ENCODE measurements at places on chromosomes 5 and 9.

GRCh38 chr9:35177520-35177919 is 15.7 kb downstream of the UNC13B start:
- no peak for DNase-seq

DNA sequence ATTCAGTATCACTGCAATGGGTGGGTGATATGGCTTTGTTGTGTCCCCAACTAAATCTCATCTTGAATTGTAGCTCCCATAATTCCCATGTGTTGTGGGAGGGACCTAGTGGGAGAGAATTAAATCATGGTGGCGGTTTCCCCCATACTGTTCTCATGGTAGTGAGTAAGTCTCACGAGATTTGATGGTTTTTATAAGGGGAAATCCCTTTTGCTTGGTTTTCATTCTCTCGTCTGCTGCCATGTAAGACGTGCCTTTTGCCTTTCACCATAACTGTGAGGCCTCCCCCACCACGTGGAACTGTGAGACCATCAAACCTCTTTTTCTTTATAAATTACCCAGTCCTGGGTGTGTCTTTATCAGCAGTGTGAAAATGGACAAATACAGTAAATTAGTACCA is 9.5 kb upstream of the NANS start:
- DNase-seq, result no peak

DNA sequence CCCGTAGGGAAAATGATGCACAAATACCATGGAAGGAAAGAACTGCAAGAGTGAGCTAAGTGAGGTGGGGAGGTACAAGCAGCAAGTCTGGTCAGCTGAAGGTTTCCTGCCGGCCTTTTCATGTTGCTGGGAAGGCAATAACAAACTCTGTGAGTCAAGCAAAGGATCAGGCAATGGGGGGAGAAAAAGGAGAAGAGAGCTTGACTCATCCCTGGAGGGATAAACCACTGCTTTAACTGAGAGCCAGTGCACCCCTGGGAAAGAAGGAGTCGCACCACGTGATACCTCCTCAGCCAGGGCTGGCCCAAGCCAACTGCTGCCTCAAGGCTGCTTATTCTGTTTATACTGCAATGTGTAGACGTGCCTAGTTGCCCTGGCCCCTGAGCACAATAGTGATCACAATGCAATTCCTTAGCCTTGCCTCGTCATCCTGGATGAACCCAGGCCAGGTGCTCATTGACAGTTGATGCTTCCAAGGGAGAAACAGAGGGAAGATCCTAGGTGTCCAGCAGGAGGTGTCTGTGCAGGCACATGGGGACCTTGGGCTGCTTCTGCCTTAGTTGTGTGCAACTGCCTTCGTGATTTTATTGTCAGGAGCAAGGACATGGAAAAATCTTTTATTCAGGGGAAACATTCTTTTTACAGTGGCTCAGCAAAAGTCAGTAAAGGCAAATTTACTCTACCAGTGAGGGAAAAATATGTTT is 203.0 kb upstream of the TUT7 start:
- peak; percentile 42 for DNase-seq

- no peak for DNase-seq
These were observed 249.5 kb upstream of the PTGER4 start for GRCh38 chr5:40430101-40430710.

DNA sequence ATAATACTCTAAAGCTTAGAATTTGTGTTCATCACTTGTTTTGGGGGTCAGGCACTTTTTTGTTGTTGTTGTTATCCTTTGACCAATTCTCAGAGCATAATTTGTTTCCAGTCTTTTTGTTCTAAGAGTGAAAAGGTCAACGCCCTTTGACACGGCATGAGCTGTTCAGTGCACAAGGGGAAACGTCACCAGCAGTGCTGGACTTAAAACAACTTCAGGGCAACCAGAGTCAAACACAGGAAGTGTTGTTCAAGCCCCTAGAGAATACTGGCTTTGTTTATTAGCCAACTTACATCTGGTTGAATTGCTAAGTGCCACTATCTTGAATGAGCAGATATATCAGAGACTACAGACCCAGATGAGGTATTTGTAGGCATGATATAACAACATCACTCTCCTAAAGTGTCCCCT is 368.9 kb downstream of the TMEM161B start:
- DNase-seq, result no peak

DNA sequence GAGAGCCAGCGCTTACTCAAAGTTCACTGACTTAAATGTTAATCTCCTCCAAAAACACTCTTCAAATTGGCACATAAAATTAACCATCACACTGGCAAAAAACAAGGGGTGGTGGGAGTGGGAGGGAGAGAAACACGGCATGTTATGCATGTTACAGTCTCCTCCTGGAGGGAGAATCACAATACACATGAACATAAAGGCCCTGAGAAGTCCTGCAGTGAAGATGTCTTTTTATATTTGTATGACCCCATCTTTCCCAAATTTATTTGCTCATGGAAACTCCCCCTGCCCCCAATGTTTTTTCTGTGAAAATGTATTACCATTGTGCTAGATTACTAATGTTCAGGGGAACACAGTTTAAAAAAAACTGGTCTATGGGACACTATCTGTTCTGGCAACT is 37.8 kb upstream of the ANKH start:
- DNase-seq, result no peak

DNA sequence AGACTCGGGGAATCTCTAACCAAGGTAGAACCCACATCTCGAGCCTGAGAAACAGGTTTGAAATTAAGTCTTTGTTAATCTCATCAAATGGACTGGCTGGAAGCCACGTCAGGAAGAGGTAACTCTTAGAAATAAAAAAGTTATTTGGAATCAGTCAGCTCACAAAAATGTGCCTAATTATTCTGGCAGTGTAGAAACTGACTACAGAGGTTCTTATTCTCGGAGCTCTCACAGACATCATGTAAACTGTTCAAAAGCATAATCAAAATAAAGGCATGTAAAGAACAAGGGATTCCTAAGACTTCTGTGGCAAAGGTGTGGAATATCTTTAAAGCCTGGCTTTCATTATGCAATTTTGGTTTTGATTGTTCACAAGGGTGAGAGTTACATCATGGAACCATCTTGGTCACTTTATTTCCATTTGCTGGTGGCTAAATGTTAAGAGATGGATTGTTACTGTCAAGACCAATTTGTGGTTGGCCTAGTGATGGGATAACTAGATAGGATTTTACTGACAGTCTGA is 85.1 kb downstream of the OTULIN start:
- DNase-seq, result no peak

- no peak for DNase-seq
These were observed 145.3 kb upstream of the ADCY2 start for GRCh38 chr5:7250611-7251010.

GRCh38 chr9:133994353-133995011 is 2.4 kb upstream of the VAV2 start:
- DNase-seq, result peak; percentile 71

GRCh38 chr5:131328536-131329285 is 64.9 kb downstream of the CDC42SE2 start:
- peak; percentile 58 for DNase-seq

- DNase-seq, result peak; percentile 43
These were observed 191.7 kb upstream of the NR3C1 start for GRCh38 chr5:143594902-143595818.

GRCh38 chr9:107141967-107142366 is 141.1 kb upstream of the RAD23B start:
- peak; percentile 39 for DNase-seq

- DNase-seq, result no peak
These were observed 250.5 kb upstream of the PDE4D start for GRCh38 chr5:60143942-60144549.

DNA sequence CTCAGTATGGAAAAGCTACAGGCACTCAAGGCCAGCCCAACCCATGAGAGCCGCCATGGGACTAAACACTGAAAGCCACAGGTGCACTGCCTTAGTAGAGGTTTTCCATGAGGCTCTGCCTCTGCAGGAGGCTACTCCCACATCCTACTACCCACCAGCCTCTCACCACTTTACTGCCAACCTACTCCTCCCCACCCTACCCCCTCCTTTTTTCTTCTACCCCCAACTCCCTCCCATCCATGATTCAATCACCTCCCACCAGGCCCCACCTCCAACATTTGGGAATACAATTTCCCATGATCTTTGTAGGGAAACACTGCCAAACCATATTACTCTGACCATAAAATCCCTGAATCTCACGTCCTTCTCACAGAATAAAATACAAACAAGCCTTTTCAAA is 101.6 kb upstream of the CTSV start:
- DNase-seq, result no peak

DNA sequence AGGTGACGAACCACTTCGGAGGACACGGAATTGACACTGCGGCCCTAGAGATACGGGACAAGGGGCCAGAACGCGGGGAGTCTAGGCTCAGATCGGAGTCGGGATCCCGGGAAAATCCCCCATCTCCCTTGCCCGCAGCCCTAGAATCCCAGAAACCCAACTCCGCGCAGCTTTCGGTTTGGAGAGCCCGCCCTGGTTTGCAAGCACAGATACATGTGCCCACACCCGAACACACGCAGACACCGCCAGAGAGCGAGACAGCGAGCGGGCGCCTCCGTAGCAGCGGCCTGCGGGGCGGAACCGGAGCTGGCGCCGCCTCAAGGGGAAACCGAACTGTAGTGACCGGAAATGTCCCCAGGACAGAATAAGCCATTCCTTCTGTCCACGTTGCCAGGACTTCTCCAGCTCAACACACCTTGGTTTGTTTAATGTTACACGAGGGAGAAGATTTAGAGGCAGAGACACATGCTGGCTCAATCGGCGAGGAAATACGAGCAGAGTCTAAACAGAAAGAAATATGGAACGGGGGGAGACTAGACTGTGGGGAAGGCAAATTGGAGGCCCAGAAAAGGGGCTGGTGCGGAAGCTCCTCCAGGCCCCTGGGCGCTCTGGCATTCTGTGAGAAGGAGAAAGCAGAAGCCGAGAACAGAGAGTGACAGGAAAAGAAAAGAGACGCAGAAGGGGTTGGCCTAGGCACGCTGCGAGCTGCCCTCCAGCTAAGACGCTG is 2.9 kb upstream of the PAX5 start:
- DNase-seq, result peak; percentile 33

- no peak for DNase-seq
These were observed 108.7 kb upstream of the SSBP2 start for GRCh38 chr5:81859624-81860023.

- no peak for DNase-seq
These were observed 11.1 kb upstream of the HTR4 start for GRCh38 chr5:148665431-148665830.

- DNase-seq, result no peak
These were observed 528.8 kb upstream of the PTGER4 start for GRCh38 chr5:40150896-40151295.

- peak; percentile 73 for DNase-seq
These were observed 144.4 kb downstream of the BNC2 start for GRCh38 chr9:16726029-16726428.

- no peak for DNase-seq
These were observed 36.8 kb downstream of the ERGIC1 start for GRCh38 chr5:172870715-172871461.

- no peak for DNase-seq
These were observed 160.9 kb upstream of the SLC30A5 start for GRCh38 chr5:68932830-68933434.

GRCh38 chr5:154508114-154508513 is 30.1 kb upstream of the HAND1 start:
- no peak for DNase-seq

- DNase-seq, result no peak
These were observed 56.9 kb upstream of the SMIM23 start for GRCh38 chr5:171728686-171729085.

DNA sequence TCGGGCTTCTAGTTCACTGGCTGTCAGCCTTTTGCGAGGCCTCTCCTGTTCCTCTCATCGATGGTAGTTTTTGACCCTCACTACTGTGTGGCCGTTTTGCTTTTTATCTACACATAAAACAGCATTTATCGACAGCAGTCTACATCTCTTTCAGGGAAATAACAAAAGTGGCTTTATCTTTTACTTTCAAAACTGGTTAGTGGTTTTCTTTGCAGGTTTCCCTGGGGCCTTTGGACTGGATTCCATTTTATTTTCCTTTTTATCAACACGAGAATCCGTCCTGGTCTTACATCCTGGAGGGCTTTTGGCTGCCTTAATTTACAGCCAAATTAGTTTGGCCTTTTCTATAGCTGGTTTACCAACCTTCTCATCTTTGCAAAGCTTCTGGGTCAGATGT is 793 bp upstream of the PKD2L2 start:
- no peak for DNase-seq

DNA sequence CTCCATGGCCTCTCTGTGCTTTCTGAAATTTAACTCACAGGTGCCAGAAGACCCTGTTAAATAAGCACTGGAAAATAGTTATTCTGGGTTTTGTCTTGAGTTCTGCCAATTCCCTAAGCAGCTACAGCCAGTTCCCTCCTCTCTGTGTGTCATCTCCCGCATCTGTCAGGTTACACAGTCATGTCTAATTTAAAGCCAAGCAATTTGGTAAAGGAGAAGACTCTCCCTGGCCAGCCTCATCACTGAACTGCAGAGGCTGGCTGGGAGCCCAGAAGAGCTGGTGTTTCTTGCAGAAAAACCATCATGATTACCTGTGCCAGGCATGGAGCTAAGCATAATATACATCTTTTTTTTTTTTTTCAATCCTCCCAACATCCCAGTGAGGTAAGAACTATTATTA is 141.3 kb upstream of the ZNF366 start:
- no peak for DNase-seq

- DNase-seq, result no peak
These were observed 164.9 kb downstream of the SEMA6A start for GRCh38 chr5:116409591-116410296.

- no peak for DNase-seq
These were observed 102.5 kb upstream of the IFNK start for GRCh38 chr9:27421577-27421976.

DNA sequence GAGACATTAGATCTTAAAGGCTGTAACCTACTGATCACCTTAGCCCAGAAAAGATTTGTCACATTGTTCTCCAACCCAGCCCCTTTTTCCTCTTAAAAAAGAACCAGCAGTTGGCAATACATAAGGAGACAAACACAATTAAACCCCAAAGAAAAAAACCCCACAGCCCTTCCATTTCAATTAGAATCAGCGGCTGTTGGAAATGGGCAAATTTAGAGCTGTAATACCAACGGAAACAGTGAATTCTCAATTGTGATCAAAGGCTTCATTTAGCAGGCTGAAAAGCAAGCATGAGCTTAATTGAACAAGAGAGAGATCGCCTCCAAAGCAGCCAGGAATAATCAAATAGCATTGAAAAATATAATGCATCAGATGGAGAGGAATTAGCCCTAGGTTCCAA is 153.6 kb downstream of the FAM114A2 start:
- no peak for DNase-seq

DNA sequence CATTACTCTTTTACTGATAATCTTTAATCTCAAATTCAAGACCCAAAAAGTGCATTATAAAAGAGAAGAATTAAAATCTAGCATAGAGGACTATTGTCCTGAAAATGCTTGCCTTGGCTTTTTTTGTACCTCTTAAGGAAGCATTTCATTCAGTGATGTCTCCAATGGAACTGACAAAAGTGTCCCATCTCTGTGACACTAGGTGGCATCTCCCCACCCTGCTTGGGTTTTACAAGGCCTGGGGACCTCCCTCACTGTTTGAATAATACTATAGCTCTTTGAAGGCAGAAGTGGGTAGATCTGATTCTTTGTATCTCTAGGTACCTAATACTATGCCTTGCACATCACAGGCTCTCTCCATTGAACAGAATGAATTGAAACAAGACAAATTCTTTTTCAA is 180.6 kb downstream of the EPB41L4A start:
- DNase-seq, result no peak

GRCh38 chr9:121182989-121183388 is 18.7 kb downstream of the RAB14 start:
- no peak for DNase-seq
